ENCODE measurements at places on chromosomes 5 and 9. TPM values are rescaled to one million over a fixed set of nuclear protein-coding genes. Genes with fewer than 3 reads are reported as not detected.

The TMEM232 gene
- total RNA-seq = 7.6 TPM

The FAM169A gene
- total RNA-seq = 0.17 TPM

The AFF4 gene
- total RNA-seq = 45.8 TPM

The ZNF454 gene
- total RNA-seq = 2.5 TPM

The ZNF658 gene
- total RNA-seq = 6.1 TPM

The CORO2A gene
- total RNA-seq = 0.33 TPM

The SLC36A2 gene
- not detected for total RNA-seq

The FAM163B gene
- total RNA-seq = not detected

The TRIM14 gene
- 7.0 TPM for total RNA-seq

The PHF2 gene
- total RNA-seq = 17.0 TPM

The ABO gene
- total RNA-seq = not detected

The NUDT2 gene
- 35.5 TPM for total RNA-seq

Data from smooth muscle cell of trachea (primary cell).